Activated CD4-positive, alpha-beta T cell treated with anti-CD3 and anti-CD28 coated beads, Interleukin-2, amount 10 ng/mL, durations not matched to agents 24 days and 14 days (primary cell): ENCODE measurements at places on chromosomes 7 and 10.

DNA sequence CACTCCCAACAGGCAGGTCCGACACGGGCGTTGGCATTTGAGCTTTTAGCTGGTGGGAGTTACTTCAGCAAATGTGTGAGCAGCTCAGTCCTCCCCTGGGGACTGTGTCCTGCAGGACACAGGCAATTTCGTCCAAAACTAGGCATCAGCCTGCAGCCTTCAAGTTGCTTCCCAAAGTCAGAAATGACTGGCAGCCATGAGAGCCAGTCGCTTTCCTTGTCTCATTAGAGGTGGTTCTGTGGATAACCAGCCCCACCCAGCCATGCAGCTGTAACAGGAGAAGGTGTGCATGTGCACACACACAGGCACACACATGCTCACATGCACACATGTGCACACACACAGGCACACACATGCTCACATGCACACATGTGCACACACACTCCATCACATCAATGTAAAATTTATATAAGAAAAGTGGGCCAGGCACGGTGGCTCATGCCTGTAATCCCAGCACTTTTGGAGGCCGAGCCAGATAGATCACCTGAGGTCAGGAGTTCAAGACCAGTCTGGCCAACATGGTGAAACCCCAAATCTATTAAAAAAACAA, 138.8 kb upstream of the TCERG1L start:
- no peak for DNase-seq

- DNase-seq, result no peak
These were observed 16.2 kb upstream of the NME8 start for GRCh38 chr7:37832194-37832593.

GRCh38 chr7:26388256-26388655, 96.6 kb downstream of the SNX10 start:
- no peak for DNase-seq

DNA sequence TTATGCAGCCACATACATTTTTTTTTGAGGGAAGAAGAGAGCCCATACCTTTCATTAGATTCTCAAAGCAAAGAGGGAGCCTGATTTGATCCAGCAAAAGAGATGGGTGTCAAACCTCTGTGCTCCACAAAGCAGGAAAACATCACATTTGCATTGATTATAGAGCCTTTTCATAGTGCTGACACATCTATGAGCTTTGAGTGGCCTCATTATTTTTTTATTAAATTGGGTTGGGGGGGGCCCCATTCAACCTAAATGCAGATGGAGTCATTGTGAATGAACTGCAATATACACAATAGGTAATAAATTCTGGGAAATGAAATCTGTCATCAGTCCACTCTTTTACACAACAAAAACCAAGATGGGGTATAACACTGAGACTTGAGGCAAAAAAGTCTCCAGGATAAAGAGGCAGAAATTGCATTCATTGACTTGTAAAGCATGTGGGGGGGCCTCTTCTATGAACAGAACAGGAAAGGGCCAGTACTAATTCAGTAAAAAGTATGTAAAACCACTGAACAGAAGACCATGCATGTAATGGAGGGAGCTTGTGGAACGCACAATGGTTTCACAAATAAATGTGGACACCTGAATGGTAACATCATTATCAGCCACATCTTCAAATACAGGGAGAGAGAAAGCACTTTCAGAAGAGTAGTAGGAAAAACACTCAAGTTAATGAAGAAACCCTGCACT, 17.7 kb upstream of the ASB4 start:
- no peak for DNase-seq

GRCh38 chr7:16691241-16691640, 45.3 kb downstream of the BZW2 start:
- no peak for DNase-seq

GRCh38 chr10:29916669-29917068, 142.7 kb downstream of the JCAD start:
- no peak for DNase-seq

DNA sequence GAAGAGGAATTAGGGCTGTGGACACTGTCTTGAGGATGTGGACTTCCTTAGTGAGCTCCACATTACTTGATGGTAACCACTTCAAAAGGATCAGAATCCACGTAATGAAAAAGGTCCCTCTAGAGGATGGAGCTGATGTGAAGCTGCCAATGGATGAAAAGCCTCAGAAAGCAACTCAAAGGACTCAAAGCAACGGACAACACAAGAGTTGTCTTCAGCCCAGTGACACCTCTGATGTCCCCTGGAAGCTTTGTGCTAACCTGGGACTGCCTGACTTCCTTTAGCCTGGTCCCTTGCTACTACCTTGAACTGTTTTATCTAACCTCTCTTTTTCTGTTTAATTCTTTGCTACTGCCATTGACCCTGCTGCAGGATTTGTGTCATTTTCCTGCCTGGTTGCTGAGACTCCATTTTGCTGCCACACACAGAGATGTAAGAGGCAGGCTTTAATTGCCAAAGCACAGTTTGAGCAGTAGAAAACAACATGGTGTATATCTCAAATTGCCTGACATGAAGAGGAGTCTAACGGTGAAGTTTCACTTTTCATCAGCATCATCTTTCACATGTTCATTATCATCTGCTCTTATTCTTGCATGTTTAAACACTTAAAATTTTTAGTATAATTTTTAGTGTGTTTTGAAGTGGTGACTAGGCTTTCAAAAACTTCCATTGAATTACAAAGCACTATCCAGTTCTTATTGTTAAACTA, 11.1 kb upstream of the SGCE start:
- DNase-seq, result no peak

DNA sequence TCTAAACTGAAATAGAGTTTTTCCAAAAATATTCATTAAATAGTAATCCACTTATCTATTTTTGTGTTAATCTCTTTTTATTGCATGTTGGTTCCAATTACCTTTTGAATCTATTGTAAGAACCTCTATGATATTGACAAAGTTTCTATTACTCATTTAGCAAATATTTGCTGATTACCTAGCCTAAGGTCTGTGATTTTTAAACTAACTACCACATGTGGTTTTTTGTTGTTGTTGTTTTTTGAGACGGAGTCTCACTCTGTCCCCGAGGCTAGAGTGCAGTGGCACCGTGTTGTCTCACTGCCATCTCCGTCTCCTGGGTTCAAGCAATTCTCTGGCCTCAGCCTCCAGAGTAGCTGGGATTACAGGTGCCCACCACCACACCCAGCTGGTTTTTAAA, 2.0 kb upstream of the ASB13 start:
- DNase-seq, result no peak

DNA sequence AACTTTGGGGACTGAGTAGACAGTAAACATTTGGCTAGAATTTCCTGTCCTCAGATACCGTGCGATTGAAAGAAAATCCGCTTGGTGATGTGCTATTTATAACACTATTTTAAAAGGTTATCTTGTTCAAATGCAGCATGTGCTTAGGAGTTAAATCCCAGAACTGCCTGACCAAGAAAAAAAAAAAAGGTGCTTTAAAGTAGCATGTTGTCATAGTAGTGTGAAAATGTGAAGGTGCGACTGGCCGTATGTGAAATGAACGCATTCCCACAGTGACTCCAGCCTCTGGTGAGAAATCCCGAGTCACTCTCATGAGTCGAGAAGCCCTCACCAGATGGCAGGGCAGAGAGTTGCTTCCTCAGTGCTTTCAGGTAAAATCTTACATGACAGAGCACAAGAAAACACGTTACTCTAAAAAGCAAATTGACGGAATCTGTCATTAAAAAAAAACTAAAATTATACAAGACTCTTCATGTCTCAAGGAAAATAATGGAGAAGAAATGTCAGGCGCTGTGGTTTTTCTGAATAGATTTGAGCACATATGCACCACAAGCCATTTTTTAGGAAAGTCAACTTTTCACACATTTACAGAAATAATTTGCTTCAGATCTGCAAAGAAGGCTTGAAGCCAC, 18.4 kb upstream of the KLF6 start:
- DNase-seq, result peak; percentile 71

- DNase-seq, result no peak
These were observed 26.5 kb upstream of the TRIL start for GRCh38 chr7:28984631-28985030.

DNA sequence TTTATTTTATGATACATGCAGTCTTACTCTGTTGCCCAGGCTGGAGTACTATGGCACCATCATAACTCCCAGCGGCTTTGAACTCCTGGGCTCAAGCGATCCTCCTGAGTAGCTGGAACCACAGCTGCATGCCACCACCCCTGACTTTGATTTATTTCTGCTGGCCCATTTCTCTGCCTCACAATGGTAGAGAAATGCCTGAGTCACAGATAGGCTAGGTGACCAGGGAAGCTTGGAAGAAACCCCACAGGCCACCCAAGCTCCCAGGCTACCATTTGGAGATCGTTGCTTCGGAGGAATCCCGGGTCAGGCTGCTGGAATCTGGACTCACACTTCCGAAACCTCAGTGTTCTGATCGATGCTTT, 17.4 kb upstream of the BAIAP2L1 start:
- DNase-seq, result no peak

DNA sequence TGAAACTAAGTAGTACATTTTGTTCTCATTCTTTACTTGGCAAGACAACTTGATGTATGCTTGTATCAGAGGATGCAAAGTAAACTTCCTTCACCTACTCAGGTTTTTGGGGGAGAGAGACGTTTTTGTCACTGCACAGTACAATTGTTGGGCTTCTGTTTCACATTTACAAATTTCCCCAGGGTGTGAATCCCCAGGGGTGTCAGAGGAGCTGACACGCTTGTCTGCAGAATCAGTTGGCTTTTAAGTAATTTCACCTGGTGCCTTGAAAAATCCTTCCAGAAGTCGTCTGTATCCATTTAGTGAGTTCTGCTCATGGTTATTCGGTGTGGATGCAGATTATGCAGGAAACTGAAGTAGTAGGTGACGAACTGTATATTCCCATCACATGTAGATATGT, 1227.7 kb upstream of the CELF2 start:
- no peak for DNase-seq

DNA sequence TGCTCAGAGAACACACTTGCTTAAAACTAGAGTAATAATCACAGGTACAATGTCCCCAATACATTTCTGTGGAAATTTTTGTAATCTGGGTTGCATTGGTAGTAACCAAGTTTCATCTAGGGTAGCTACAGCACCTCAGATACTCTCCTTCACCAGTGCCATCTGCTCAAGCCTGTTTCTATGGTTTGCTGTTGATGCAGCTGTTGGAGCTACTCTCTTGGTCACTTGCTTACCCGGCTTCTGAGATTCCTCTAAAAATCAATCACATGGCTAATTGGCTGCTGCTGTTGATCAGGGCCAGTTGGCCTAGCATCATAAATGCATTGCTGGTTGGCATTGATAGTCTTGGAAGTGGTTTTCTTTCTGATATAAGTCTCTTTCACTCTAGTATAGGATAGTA, 220.8 kb downstream of the BICC1 start:
- DNase-seq, result no peak

GRCh38 chr10:2279711-2280110, 542.4 kb upstream of the ADARB2 start:
- DNase-seq, result no peak

DNA sequence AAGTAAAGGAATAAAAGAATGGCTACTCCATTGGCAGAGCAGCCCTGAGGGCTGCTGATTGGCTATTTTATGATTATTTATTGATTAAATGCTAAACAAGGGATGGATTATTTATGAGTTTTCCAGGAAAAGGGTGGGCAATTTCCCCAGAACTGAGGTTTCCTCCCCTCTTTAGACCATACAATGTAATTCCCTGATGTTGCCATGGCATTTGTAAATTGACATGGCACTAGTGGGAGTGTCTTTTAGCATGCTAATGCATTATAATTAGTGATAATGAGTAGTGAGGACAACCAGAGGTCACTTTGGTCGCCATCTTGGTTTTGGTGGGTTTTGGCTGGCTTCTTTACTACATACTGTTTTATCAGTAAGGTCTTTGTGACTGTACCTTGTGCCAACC, 55.5 kb downstream of the BBS9 start:
- no peak for DNase-seq

GRCh38 chr10:118465300-118465874, 123.3 kb upstream of the FAM204A start:
- no peak for DNase-seq
